ENCODE measurements at places on chromosomes 7 and 10. TPM values are rescaled to one million over a fixed set of nuclear protein-coding genes. Genes with fewer than 3 reads are reported as not detected.

Gene WEE2
- total RNA-seq: 2.5 TPM

Gene LIPN
- total RNA-seq: not detected

Gene CYP2C19
- total RNA-seq: 1.0 TPM

Gene PPP1R17
- total RNA-seq: not detected

Gene DENND2A
- total RNA-seq: 0.95 TPM

Gene LYZL2
- total RNA-seq: not detected

Gene POU6F2
- 3.9 TPM for total RNA-seq

Gene CNTNAP2
- total RNA-seq: 42.5 TPM

Gene OR2F2
- not detected for total RNA-seq
